RCC 7860 (cell line): ENCODE measurements at places on chromosomes 16 and 17.
A peak's percentile ranks its signal among the peaks of the same experiment; 100 is the strongest.

- peak; percentile 84 for DNase-seq
Observed at GRCh38 chr17:39939588-39940419, 12.3 kb downstream of the LRRC3C start.

DNA sequence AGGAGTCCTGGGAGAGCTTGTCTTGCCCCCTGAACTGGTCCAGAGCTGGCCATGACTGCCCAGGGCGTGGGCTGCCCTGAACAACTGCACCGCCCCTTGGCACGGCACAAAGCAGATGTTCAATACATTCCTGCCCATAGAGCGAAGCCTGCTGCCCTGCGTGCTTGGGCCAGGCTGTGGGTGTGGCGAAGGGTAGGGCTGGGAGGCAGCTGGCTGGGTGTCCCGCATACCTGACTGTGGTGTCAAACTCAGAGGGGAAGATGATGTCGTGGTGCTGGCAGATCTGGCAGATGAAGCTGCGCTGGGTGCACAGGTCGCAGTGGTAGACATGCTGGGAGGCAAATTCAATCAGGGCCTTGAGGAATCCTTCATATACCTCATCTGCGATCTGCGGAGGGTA is 124.2 kb upstream of the SMURF2 start:
- DNase-seq, result no peak

GRCh38 chr17:8922928-8923327 is 42.6 kb downstream of the PIK3R5 start:
- DNase-seq, result no peak

GRCh38 chr17:74898376-74898946 is 5.0 kb upstream of the FADS6 start:
- no peak for DNase-seq

DNA sequence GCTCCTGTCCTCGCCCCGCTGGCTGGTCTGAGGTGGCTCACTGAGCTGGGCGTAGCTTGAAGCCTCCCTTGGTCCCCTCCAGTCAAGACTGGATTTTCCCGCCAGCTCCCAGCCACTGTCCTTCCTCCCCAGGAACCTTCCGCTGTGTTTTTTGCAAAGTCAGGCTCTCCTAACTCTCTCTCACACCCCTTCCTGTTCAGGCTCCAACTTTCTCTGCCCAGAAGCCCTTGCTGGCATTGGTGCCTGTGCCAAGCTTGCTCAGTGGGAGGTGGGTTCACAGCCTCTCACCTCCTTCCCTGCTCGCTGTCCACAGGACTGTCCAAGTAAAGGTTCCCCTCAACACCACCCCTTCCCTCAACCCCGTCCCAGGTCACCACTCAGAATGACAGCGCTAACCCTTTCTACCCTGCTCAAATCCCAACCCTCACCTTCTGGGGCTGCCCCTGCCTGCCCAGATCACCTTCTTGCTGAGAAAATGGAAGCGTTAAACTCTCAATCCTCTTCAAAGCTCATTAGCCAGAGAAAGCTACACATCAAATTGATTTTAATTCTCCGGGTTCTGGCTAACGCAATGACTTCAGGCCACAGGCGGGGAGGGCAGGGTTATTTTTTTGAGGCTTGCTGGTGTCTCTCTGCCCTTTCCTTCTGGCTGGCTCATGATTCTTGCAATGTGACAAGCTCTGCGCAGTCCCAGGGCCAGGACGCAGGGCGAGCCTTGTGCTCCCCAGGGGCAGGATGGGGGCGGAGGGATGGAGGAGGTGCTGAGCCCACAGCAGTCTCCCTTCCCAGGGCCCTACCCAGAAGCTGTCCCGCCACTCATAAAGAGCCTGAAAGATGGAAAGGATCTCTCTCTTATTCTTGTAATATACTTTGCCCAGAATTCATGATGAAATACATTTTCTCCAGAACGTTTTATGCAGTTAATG is 357.2 kb upstream of the TNRC6C start:
- no peak for DNase-seq

GRCh38 chr16:68850481-68850880 is 7.2 kb downstream of the TANGO6 start:
- no peak for DNase-seq

- no peak for DNase-seq
Observed at GRCh38 chr16:55046513-55046912, 115.8 kb downstream of the IRX5 start.

DNA sequence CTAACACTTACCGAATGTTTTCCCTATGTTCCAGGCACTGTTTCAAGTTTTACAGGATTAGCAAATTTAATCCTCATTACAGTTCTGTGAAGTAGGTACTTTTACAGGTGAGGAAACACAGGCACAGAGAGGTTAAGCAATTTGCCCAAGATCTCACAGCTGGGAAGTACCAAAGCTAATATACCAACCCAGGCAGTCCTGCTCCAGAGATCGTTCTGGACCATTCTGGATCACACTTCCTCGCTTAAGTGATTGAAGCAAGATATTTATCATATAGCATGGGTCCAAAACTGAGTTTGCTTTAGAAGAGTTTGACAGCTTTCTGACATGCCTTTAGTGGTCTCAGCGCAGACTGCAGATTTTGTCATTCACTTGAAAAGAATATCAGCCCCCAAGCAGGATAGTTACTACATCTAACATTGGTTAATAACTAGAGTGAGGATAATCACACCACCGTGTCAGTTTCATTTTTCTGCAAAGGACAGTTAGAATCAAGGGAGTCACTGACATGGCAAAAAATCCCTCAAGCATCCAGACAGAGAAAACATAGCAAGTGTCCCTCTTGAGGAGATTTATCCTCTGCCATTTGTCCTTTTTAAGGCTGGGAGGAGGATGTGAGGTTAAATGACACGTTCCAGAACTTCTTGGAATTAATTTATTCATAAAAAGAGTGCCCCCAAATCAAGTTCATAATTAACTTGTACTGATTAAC is 5.1 kb downstream of the HS3ST3B1 start:
- no peak for DNase-seq

DNA sequence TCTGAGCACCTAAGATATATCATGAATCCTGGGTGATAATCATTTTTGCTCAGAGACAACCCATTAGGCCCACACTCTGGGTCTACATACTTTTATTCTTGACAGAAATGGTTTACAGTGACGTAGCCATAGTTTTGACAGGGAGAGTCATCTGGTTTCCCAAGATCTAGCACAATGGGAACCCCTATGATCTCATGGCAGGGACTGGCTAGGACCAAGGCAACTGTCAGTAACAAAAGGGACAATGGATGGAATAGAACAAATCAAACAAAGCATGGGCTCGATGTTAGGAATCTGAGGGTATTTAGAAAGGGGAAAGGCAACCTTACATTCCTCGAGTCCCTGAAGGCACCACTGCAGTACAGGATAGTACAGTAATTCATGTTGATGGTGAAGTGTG is 20.5 kb downstream of the CFAP97D1 start:
- DNase-seq, result no peak

- DNase-seq, result peak; percentile 6
Observed at GRCh38 chr16:4613636-4614570, 785 bp downstream of the UBALD1 start.

DNA sequence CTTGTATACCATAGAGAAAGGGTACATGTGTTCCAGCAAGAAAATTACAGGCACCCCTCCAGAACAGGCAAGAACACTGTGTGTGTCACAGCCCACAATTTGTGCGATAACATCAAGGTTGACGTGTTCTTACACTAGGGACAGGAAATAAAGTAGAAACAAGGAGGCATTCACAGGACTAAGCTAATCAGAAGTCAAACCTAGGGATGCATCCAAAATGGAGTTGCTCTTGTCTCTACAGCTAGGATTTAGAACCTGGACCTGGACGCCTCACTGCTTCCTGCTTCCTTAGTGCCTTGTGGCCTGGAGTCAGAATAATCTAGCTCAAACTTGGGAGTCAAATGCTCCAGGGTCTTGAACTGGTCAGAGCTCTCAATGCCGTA is 41.3 kb downstream of the GINS3 start:
- no peak for DNase-seq

DNA sequence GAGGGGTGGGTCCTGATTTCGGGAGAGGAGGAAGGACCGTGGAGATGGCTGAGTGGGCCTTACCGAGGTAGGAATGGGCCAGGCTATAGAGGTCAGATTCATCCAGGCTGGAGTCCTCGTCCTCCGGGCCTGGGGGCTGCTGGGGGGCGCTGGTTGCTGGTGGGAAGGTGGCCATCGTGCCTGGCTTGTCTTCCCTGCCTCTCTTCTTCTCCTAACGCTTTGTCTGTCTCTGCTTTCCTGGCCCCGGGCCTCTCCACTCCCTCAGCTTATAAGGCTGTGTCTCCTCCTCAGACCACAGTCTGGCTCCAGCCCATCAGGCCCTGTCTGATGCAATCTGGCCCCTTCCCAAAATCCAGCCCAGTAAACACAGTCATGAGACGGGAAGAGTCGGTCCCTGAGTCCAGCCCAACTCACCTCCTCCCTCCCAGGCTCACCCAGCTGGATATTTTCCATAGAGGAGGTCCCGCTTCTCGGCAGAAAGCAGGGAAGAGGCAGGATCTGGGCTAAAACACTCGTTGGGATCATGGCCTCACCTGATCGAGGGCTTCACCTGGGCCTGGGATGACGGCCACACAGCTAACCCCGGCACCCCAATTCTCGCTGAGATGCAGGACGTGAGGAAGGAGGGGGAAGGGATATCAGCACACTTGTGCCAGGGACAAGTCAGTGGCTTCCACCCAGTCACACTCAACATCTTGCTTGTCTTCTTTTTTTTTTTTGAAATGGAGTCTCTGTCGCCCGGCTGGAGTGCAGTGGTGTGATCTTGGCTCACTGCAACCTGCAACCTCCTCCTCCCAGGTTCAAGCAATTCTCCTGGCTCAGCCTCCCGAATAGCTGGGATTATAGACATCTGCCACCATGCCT is at the start of gene NUPR1:
NUPR1 (minus strand) TSS at position 242 of the 864 bp plus-strand sequence; CDS start at position 175, 67 bp downstream.
- no peak for DNase-seq

DNA sequence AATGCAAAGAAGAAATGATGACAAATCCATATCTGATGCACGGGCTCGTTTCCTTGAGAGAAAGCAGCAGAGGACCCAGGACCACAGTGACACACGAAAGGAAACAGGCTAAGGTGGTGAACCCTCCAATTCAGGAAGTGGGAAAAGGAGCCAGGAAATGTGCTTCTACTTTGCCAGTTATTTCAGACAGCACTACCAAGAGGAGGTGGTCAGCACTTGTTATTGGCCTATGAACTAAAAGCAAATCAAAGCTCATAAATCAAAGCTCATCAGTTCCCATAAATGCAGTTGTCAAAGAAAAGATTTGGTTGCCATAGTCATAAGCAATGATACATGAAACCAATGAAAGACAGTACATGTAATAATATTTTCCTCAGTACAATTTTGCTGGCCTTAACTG is 12.6 kb upstream of the CLTC start:
- no peak for DNase-seq

GRCh38 chr16:75584108-75584507 is 17.9 kb downstream of the GABARAPL2 start:
- no peak for DNase-seq

- DNase-seq, result no peak
Observed at GRCh38 chr17:56793957-56794356, 39.8 kb downstream of the C17orf67 start.

- DNase-seq, result no peak
Observed at GRCh38 chr16:53080345-53081031, 25.7 kb downstream of the CHD9 start.

- no peak for DNase-seq
Observed at GRCh38 chr16:66255647-66256046, 110.8 kb upstream of the CDH5 start.

DNA sequence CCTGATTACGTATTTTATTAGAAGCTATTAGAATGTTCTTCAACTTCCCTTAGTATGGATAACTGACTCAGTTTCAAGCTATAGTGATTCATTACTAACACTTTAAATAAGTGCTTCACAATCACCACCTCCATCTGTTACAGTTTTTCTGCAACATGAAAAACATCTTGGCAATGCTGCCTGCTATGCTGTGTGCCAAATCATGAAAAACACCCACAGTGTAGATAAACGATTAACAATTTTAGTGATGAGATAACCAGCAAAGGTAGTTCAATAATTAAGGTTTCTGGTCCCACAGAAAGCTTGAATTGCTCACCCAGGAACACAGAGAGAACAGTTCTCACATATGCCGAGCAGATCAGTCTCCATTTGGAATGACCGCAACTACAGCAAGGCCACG is 51.4 kb upstream of the SLC25A19 start:
- DNase-seq, result no peak

DNA sequence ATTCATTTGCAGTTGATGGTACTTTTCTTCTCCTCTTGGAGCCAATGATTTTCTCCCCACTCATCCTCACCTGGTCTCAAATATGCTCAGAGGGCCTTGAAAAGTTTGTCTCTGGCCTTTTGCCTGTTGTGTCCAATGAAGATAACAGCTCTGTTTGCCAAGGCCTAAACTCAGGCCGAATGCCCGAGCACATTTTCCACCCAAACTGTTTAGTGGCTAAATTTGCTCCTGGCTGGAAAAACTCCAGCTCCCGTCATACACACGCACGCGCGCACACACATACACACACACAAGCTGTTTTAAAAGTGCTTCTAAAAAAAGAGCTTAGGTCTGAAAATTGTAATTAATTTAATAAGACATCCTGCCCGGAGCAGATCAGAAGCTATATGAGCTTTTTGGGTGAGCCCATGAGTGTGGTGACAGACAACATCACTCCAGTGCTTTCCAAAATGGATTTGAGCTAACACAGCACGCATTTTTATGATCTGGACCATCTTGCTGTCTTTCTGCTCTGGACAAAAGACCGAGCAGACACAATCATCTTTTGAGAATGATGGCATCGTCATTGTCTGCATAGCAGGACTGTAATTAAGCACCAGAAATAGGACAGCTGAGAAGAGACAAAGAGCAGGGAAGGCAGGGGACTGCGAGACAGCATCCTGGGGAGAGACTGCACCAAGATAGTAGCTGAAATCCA is 48.9 kb downstream of the IRX6 start:
- DNase-seq, result no peak

DNA sequence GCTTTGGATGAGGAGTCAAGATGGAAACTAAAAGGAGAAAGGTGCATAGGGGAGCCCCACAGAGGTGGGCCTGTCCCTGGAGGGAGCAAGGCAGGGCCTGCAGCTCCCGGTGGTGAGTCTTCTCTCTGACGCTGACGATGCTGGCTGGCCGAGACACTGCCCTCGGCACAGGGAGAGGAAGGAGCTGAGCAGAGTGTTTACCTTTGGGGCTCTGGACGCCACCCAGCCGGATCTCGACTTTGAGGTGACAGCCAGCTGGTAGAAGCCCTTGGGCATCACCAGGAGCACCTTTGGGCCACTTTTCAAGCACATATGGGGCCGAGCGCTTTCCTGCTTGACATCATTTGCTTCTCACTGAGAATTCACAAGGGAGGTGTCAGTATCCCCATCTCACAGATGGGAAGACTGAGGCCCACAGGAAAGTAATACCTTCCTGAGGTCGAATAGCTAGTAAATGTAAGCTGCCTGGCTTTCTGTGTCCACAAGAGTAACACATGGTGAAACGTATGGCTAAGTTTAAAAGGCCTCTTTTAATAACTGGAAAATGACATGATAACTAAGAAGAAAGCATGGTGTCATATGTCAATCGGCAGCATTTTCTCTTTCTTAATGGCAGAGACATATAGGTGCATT is 294.3 kb upstream of the TNRC6C start:
- no peak for DNase-seq

- DNase-seq, result no peak
Observed at GRCh38 chr17:57294629-57295501, 38.5 kb downstream of the MSI2 start.

GRCh38 chr17:56119936-56120335 is 33.3 kb upstream of the ANKFN1 start:
- DNase-seq, result no peak

GRCh38 chr16:72311426-72311825 is 139.5 kb upstream of the PMFBP1 start:
- DNase-seq, result no peak
